ENCODE measurements at places on chromosomes 6 and 20.

GRCh38 chr6:25138233-25138933 lies 140.8 kb upstream of the CARMIL1 start:
- peak; percentile 39 for DNase-seq

GRCh38 chr6:21340573-21340972 lies 253.0 kb upstream of the SOX4 start:
- no peak for DNase-seq

GRCh38 chr6:2870046-2870636 lies 28.5 kb upstream of the SERPINB1 start:
- no peak for DNase-seq

DNA sequence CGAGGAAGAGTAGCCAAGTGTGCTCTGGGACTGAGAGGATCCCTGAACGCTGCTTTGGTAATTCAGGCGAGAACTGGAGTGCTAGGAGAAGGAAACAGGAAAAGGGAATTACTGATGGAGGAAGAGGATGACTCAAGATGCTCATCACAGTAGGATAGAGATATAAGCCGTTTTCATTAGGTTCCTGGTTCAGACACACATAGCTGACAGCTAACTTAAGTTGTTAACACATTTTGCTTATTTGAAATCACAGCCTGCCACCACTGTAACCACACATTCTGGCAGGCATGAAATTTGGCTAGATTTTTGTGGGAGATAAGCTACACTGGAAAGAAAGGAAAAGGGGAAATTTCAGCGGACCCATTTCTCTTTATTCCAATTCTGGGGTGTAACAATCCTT lies 138.2 kb upstream of the SLC22A16 start:
- DNase-seq, result no peak

GRCh38 chr6:163328411-163328810 lies 86.1 kb upstream of the QKI start:
- DNase-seq, result no peak

DNA sequence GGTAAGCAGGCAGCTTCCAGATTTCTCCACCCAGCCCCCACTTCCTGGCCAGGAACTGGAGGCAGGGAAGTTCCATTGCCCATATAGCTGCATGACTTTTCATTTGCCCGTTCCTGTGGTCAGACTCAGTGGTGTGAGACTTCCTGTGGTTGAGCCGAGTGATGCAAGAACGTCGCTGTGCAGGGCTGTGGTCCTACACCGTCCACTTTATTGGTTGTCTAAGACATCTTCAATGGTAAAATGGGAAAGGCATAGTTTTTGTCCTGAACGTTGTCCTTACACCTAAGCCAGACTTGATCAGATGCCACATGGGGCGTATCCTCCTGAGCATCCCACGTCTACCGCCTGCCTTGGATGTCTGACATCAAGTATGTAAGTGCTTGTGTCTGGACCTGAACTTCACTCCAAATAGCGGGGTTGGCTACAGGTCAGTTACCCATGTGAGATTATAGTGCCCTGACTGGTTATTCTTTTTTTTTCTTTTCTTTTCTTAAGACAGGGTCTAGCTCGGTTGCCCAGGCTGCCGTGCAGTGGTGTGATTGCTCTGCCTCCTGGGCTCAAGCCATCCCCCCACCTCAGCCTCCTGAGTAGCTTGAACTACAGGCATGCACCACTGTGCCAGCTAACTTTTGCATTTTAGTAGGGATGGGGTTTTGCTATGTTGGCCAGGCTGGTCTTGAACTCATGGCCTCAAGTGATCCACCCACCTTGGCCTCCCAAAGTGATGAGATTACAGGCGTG lies 25.9 kb upstream of the GTSF1L start:
- DNase-seq, result no peak

DNA sequence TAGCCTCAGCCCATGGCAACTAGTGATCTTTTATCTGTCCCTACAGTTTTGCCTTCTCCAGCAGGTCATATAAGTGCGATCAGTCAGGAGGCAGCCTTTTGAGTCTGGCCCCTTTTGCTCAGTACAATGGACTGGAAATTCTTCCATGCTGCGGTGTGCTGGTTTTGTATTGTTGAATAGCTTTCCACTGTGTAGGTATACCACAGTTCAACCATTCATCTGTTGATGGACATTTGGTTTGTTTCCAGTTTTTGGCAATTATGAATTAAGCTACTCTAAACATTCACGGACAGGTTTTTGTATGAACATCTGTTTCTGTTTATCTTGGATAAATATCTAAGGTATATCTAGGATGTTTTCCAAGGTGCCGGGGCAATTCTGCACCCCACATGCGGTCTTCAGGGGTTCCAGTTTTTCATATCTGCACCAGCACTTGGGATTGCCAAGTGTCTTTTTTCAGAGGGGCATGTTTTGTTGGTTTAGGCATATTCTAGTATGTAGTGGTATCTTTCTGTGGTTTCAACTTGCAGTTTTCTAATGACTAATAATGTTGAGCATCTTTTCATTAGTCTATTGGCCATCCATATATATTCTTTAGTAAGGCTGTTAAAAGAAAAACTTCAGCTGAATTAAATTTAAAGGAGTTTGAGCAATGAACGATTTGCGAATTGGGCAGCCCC lies 141.0 kb downstream of the TFAP2C start:
- DNase-seq, result no peak

GRCh38 chr6:131061041-131061750 lies 1.8 kb downstream of the EPB41L2 start:
- no peak for DNase-seq

- no peak for DNase-seq
These were observed 194.9 kb downstream of the PHACTR1 start for GRCh38 chr6:12911427-12911826.

DNA sequence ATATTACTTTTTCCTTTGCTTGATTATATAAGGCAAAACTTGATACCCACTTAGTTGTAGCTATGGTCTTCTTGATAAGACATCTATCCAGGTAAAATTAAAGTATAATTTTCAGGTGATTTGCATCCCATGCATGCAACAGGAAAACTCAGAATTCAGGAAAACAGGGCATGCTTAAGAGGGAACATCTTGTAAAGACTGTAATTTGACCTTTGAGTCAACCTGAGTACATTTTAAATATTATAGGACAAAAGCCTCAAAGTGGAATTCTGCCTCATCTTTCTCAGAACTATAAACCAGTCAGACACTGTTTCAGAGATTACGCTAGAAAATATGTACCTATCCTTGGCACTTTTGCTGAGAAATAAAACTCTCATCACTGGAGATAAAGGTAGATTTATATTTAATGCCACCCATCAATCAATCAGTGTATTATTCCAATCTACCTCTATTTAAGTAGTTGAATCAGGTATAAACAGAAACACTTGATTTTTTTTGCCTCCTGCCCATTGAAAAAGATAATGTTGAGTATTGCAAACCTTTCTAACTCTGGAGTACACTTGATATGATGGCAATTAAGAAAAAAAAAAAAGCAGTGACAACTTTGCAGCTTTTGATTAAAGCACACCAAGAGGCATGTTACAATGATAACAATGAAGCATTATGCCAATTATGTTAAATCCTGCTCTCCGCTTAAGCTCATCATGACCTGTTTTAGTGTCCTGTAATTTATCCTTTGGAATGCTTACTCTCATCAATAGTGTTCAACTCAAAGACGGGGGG lies 2.8 kb downstream of the CITED2 start:
- DNase-seq, result no peak

- no peak for DNase-seq
These were observed 82.7 kb upstream of the DUSP22 start for GRCh38 chr6:209432-210103.

- DNase-seq, result no peak
These were observed 38.5 kb downstream of the EDN1 start for GRCh38 chr6:12328701-12329100.

DNA sequence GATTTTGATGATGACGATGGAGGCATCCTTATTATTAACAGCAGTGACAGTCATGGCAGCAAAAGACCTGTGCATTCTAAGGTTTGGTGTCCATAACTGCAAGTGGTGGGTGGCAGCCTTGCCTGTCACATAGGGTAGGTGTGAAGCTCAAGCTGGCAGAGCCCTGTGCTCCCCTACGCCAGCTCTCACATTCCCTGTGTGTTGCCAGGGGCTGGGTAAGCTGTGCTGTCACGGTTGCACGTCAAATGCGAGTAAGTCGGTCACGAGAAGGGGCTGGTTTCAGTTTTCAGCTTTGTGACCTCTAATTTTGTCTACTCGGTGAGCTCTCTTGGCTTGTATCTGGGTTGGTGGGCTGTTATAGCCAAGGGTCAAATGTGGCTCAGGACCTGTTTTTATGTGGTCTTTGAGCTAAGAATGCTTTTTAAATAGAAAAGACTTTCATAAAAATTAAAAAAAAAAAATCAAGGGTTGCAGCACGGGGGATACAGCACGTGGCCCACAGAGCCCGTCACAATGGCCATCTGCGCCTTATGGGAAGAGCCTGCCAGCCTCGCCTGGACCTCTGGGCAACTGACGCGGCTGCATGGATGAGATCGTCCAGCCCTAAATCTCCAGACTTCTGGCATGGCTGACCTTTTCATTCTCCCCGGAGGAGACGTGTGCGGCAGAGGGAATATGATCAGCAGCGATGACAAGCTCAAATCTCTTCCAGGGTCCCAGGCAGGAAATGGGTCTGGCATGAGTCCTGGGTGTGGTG lies 148.5 kb downstream of the PHACTR3 start:
- DNase-seq, result no peak

DNA sequence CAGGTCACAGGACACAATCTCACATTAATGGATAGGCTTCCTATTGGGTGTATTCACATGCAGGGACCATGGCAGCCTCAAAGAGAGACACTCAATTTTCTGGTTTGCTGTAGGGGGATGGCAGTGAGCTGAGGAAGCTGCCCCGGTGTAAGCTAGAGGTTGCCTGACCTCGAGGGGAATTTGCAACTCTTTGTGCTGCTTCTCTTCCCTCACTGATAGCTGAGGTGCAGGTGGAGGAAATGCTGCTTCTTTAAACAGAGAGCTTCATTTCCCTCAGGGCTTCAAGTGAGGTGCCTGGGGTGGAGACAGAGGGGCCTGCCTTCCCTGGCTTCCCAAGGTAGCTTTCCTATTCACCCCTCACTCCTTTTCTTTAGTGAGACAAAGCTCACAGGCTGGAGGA lies 151.9 kb downstream of the CD83 start:
- no peak for DNase-seq

- no peak for DNase-seq
These were observed 386.1 kb downstream of the LAMA2 start for GRCh38 chr6:129269076-129269475.

GRCh38 chr20:59720013-59720412 lies 115.7 kb downstream of the PHACTR3 start:
- DNase-seq, result no peak

DNA sequence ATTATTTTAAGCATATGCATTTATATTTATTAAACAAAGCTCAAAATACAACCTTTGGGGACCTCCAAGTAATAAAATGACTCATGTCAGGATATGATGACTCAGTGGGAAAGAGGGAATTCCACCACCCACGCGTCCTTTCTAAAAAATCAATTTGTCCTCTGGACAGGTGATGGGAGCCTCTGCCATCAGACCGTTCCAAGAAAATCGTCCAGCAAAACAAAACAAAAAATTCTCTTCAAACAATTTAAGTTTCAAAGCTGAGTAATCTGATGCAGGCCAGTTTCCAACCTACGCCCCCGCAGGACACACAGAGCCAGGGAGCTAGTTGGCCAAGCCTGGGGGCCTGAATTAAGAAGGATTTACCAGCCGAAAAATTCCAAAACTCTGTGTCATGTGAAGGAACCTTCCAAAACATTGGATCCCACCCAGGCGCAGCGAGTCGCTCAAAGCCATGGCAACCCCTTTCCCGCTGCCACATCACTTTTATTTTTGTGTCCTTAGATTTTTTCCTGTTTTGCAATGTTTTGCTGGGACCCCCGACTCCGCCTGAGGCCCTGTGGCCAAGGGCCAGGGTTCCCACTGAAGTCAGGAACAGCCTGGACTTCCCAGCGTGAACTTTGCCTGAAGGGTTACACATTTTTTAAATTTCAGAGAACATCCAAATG lies 95.3 kb downstream of the NFATC2 start:
- no peak for DNase-seq

GRCh38 chr6:44725070-44725469 lies 337.6 kb downstream of the CDC5L start:
- no peak for DNase-seq

- DNase-seq, result no peak
These were observed 7.8 kb downstream of the TEAD3 start for GRCh38 chr6:35489066-35489465.

DNA sequence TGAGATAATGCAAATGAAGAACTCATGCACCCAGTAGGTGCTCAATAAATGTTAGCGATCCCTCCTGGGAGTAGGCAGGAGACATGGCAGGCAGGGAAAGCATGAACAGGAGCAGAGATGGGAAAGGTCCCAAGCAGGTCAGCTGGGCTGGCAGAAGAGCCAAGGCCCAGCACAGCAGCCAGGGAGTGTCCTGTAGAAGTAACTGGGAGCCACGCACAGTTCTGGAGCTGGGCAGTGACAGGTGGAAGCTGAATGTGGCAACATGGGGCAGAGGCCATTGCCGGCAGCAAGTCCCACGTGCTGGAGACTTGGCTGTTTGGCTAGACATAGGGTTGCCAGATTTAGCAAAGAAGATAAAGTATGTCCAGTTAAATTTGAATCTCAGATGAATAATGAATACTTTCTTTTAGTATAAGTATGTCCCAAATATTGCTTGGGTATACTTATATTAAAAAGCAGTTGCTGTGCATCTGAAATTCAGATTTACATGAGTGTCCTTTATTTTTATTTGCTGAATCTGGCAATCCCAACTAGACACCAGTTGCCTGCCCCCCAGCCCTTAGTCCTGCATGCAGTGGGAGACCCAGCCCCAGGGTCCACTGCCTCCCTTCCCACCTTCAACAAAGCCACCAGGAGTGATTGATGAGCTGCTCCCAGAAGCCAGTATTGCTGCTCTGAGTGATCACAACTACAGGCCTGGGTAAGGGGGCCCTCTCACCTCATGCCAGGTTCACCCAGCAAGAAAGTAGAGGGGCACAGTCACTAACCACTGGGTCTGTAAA lies 3.7 kb upstream of the LPIN3 start:
- DNase-seq, result no peak

DNA sequence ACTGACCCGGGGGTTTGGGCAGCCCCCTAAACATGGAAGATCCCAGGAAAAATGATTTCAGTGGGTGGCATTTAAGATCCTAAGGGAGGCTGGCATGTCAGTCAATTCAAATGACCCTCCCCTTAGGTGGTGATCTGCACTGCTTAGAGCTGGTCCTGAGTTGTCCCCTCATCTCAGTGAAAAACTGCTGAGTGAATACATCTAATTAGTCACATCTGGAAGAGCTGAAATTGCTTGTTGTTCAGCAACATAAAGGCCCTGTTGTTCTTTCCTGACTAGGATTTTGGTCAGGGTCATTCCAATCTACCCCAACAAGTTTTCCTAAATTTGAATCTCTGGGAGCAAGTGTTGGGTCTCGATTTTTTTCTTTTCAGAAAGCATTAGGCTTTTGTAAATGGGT lies 126.4 kb downstream of the LCA5 start:
- no peak for DNase-seq

DNA sequence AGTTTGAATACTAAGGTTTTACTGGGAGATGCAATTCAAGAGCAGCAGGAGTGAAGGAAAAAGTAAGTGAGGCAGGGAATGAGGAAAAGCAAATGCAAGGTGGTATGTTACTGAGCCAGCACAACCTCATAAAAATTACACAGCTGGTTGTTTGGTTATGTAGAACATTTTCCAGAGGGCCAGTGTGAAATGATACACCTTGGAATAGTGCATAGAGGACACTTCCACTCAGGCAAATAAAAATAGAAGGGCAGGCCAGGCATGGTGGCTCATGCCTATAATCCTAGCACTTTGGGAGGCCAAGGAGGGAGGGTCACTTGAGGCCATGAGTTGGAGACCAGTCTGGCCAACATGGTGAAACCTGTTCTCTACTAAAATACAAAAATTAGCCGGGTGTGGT lies 43.4 kb upstream of the POPDC3 start:
- DNase-seq, result no peak
